ENCODE measurements at places on chromosomes 16 and 17.

DNA sequence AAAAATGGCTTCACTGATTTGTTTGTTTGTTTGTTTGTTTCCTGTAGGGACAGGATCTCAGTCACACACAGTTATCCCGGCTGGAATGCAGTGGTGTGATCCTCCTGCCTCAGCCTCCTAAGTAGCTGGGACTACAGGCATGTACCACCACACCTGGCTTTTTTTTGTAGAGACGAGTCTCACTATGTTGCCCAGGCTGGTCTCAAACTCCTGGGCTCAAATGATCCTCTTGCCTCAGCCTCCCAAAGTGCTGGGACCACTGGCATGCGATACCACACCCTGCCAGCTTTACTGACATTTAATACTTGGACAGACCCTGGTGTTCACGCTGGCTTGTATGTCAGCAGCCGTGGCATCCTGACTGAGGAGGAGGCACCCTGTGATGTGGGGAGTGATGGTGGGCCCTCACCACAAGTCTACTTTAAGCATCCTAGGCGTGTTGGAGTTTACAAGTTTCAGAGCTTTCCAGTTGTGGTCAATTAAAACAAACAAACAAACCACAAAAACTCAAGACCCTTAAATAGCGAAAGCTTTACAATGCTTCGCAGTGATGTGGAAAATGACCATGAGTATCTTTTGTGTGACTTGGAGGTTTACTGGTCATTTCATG, 5.1 kb downstream of the ABCA3 start:
- H3K27me3 ChIP-seq, result peaks cover 53% of the 10 kb centered on the region
- no peak for DNase-seq
- no peak overlapping the region for H3K27ac ChIP-seq
- H3K4me3 ChIP-seq, result no peak overlapping the region
- no peaks in the 10 kb centered on the region for H3K36me3 ChIP-seq

DNA sequence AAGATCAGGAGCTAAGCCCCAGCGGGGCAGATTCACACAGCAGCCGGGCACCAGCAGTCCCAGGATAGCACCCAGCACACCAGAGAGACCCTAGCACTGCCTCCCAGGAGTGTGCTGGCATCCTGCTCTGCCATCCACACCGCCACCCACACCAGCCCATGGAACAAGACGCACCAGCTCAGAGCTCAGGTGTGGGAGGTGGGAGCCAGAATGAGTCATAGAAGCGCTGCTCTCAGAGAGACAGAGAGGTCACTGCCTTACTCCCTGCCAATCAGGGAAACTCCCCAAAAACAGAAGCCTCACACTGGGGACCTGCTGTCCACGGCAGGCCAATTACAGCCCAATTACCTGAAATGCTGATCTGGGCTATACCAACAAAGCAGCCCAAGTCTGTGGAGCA, 64.9 kb downstream of the CDYL2 start:
- DNase-seq, result no peak
- no peaks in the 10 kb centered on the region for H3K4me1 ChIP-seq
- no peak overlapping the region for H3K4me3 ChIP-seq
- no peak overlapping the region for H3K27ac ChIP-seq
- peaks cover 16% of the 10 kb centered on the region for H3K36me3 ChIP-seq
- H3K27me3 ChIP-seq, result no peaks in the 10 kb centered on the region

DNA sequence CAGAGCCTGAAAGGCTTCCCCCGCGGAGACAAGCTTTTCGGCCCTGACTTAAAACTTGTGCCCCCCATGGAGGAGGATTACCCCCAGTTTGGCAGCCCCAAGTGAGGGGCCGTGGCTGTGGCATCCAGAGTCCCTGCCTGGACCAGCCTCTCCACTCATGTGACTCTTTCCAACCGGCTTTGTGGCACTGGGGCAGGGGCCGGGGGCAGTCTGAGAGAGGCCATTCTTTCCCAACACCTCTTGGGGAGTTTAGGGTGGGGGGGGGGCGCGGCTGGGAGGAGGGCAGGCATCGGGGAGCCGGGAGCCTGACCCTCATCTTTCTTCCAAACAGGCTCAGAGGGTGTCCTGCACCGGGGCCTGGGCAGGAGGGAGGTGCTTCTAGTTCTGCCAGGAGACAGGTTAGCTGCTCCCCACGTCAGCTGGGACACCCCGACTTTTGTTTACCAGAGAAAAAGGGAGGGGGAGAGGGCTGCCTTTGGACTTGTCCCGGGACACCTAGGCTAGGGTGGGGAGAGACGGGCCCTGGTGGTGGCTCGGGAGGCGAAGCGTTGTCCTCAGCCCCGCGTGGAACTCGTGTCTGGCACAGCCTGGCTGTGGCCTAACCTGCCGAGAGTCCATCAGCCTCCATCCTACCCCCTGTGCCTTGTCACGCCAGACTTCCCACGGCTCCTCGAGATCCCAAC, 7.3 kb upstream of the SERPINF1 start:
- H3K36me3 ChIP-seq, result no peaks in the 10 kb centered on the region
- H3K4me3 ChIP-seq, result no peak overlapping the region
- no peak for DNase-seq
- H3K27ac ChIP-seq, result no peak overlapping the region
- H3K27me3 ChIP-seq, result no peaks in the 10 kb centered on the region
- H3K4me1 ChIP-seq, result peaks cover 7% of the 10 kb centered on the region

DNA sequence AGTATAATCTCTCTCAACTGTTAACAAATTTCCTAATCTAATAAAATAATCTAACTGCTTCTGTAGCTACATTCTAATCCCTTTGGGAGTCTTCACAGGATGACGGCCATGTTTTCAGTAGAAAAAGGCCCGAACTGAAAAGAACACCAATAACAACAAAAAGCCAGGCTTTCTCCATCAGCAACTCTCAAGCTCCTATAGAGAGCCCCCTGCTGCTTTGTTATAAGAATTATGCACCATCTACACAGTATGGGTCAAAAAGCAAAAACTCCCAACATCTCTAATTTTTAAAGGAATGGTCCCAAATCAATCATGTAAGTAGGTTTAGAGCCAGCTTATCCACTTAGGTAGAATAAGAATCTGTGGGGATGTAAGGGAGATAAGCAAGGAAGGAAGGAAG, 163.6 kb upstream of the C17orf78 start:
- DNase-seq, result no peak
- H3K4me1 ChIP-seq, result no peaks in the 10 kb centered on the region

GRCh38 chr16:89216315-89217137, 977 bp upstream of the ZNF778 start:
- peak; percentile 76 for DNase-seq
- H3K36me3 ChIP-seq, result no peaks in the 10 kb centered on the region
- peak overlapping the region; percentile 99 for H3K27ac ChIP-seq

DNA sequence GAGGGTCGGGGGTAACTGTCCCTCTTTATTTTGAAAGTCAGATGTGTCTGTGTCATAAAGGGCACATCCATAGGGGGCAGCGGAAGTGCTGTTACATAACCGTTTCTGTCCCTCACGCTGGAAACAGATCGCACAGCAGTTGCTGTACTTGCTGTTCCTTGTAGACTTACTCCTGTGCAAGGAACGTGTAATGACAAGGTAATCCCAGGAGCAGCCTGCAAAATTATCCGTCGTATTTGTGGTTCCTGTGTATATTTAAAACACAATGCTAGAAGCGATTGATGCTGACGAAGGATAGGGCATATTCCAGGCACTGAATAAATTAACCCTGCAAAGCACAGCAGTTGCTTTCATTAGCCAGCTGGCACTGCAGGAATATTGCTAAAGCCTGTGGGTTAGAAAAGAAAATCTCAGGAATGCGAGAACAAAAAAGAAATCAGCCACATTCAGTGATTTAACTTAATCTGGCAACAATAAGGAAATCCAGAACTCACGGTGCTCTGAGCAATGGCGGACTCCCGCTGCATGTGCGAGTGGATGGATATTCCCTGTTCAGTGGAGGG, 76.2 kb downstream of the SPECC1 start:
- H3K4me1 ChIP-seq, result peaks cover 2% of the 10 kb centered on the region
- no peak overlapping the region for H3K4me3 ChIP-seq
- H3K36me3 ChIP-seq, result peaks cover 7% of the 10 kb centered on the region
- DNase-seq, result no peak
- no peak overlapping the region for H3K27ac ChIP-seq

DNA sequence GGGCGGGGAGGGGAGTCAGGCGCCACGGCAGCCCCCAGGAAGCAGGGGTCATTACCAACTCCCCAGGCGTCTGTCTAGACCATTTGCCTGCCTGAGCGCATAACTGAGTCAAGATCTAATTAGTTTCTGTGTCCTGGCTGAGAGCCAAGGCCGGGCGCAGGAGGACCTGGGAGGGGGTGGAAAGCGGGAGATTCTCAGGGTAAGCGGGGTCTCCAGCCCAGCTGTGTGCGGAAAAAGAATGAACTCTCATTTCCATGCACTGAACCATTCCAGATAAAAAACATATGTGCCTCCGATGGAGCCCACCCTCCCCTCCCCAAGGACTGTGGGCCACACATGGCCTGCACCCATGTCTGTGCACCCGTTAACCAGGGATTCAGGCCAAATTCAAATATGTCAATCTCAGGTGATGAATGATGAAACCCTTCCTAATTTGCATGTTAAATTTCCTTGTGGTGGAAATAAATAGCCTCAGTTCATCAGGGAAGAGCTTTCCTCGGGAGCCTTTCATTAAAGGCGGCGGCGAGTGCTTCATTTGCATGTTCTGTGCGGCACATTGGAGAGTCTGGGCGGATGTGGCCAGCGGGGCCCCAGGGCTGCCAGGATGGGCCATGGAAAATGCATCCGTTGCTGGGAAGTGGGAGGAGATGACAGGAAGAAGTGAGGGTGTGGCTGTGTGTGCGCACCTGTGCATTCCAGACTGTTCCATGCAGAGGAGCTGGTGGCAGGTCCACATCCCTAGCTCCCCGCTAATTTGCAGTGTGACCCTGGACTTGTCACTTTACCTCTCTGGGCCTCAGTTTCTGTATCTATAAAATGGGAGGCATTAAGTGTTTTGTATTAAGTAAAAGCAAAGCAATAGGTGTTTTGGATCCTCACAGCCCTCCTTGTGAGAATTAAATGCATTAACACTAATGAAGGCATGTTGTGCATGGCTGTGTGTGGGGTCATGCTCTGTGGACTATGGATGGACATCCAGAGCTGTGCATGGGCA, 151.1 kb downstream of the SDK2 start:
- H3K36me3 ChIP-seq, result peaks cover 9% of the 10 kb centered on the region
- no peaks in the 10 kb centered on the region for H3K27me3 ChIP-seq
- no peak overlapping the region for H3K4me3 ChIP-seq
- peaks cover 14% of the 10 kb centered on the region for H3K4me1 ChIP-seq

- no peaks in the 10 kb centered on the region for H3K27me3 ChIP-seq
- no peaks in the 10 kb centered on the region for H3K36me3 ChIP-seq
- H3K27ac ChIP-seq, result no peak overlapping the region
- no peak overlapping the region for H3K4me3 ChIP-seq
- no peaks in the 10 kb centered on the region for H3K4me1 ChIP-seq
Measured at GRCh38 chr16:65342231-65342866, 220.5 kb upstream of the CDH11 start.

- H3K36me3 ChIP-seq, result no peaks in the 10 kb centered on the region
- DNase-seq, result no peak
- H3K4me1 ChIP-seq, result no peaks in the 10 kb centered on the region
- no peaks in the 10 kb centered on the region for H3K27me3 ChIP-seq
- no peak overlapping the region for H3K4me3 ChIP-seq
Measured at GRCh38 chr17:33652731-33653398, 359.8 kb upstream of the ASIC2 start.

- no peak overlapping the region for H3K4me3 ChIP-seq
- no peaks in the 10 kb centered on the region for H3K4me1 ChIP-seq
- H3K27me3 ChIP-seq, result no peaks in the 10 kb centered on the region
- no peaks in the 10 kb centered on the region for H3K36me3 ChIP-seq
- no peak for DNase-seq
Measured at GRCh38 chr17:70775679-70776078, 606.3 kb downstream of the KCNJ2 start.

GRCh38 chr16:85735225-85735635, 15.7 kb downstream of the C16orf74 start:
- peak; percentile 64 for DNase-seq
- H3K4me1 ChIP-seq, result peaks cover 35% of the 10 kb centered on the region

- no peaks in the 10 kb centered on the region for H3K36me3 ChIP-seq
- no peak for DNase-seq
- H3K4me1 ChIP-seq, result peaks cover 10% of the 10 kb centered on the region
- H3K27me3 ChIP-seq, result no peaks in the 10 kb centered on the region
- peak overlapping the region; percentile 64 for H3K4me3 ChIP-seq
- H3K27ac ChIP-seq, result peak overlapping the region; percentile 89
Measured at GRCh38 chr16:2896480-2897010, 13.5 kb downstream of the FLYWCH2 start.

- no peak for DNase-seq
- H3K27me3 ChIP-seq, result no peaks in the 10 kb centered on the region
- H3K4me3 ChIP-seq, result no peak overlapping the region
- peaks cover 43% of the 10 kb centered on the region for H3K4me1 ChIP-seq
Measured at GRCh38 chr16:56909527-56909979, 22.4 kb upstream of the HERPUD1 start.

DNA sequence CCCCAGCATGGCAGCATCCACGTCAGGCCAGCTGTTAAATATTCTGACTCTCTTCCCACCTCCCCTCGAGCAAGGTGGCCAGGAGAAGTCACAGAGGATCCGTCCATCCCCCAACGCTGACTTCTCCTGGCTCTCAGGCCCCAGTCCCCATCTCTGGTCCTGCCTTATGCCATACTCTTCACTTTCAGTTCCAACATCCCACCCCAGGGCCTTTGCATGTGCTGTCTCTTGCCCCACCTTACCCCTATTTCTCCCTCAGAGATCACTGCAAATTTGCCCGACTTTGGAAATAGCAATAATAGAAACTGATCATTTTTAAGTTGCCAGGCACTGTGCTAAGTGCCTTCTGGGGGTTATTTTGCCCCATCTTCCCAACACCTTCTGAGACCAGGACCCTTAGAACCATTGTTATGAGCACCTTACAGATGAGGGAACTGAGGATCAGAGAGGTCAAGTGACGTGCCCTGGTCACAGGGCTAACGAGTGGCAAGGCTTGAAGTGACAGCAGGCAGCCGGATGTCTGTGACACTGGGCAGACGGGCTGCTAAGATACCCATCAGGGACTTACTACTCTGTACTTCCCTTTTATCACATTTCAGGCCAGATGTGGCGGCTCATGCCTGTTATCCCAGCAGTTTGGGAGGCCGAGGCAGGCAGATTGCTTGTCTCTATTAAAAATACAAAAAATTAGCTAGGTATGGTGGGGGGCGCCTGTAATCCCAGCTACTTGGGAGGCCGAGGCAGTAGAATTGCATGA, 17.7 kb downstream of the HID1 start:
- no peak for DNase-seq
- H3K27me3 ChIP-seq, result no peaks in the 10 kb centered on the region
- H3K36me3 ChIP-seq, result no peaks in the 10 kb centered on the region
- no peak overlapping the region for H3K4me3 ChIP-seq

DNA sequence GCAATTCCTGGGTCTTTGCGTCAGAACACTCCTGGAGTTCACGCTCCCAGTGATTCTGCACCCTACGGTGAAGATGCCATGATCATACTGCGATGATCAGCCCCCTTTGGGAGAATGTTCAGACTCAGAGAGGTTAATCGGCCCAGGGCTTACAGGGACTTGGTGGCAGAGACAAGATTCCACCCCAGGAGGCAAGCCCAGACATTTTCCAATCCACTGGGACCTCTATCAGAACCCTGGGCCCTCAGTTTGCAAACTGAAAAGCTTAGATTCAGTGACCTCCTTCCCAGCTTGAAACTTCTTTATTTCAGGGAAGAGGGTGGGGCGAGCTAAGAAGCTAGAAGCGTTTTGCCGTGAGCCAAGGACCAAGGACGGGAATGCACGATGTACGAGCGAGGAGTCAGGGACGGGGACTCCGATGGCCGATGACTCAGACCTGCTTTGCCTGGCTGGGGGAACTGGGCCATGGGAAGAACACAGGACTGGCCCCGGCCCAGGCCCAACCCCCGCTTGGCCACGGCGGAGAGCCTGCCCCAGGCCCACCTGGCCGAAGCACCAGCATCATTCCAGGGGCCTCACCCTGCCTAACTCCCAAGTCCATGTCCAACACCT, 34.7 kb downstream of the SOCS3 start:
- peaks cover 13% of the 10 kb centered on the region for H3K4me1 ChIP-seq
- H3K27ac ChIP-seq, result peak overlapping the region; percentile 47
